HAP-1 (cell line): ENCODE measurements at places on chromosomes 3 and 15.

GRCh38 chr15:100623301-100623700, 20.9 kb downstream of the ASB7 start:
- DNase-seq: no peak

DNA sequence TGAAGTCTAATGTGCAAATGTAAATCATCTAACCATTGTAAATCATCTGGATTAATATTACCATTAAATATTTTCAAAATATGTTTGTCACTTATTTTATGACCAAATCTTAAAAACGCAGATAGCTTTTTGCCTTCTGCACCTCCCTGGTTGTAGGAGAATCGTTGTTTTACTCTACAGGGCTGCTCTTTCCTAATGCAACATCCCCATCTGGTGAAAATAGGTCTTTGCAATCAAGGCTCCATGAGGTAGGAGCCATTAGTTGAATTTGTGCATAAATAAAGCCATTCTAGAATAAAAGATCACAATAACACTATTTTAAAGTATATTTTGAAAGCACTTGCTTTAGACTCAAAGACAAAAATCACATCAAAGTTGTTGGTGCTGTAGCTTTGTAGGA, 535.6 kb upstream of the AGTR1 start:
- DNase-seq: no peak

DNA sequence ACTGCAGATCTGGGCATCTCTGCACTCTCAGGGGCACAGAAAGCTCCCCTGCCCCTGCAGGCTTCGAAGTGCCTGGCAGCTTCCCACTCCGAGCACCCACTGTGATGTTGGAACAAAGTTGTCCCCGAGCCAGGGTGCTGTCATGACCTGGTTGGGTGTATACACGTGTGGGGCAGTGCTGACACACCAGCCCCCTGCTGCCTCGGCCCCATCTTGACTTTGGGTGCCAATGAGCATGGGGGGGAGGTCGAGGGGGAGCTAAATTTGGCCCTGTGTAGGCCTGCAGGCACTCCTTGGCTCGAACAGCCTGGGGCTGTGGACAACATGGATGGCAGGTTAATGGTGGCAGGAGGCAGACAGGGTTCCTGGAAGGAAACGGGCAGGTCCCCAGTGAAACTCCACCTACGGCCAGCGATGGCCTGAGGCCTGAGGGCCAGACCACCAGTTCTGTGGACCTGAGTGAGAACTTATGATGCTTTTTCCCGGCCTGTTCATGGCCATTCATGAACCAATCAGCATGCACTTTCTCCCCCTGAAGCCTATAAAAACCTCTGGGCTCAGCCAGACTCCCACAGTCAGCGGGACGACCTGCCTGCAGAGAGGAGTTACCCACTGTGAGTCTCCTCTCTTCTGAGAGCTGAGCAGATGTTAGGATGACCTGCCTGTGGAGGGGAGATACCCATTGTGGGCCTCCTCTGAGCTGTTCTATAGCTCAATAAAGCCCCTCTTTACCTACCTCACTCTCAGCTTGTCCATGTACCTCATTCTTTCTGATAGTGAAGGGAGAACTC, 1029.1 kb upstream of the GBE1 start:
- DNase-seq: no peak

- no peak for DNase-seq
Measured at GRCh38 chr3:11407644-11408043, 135.4 kb downstream of the ATG7 start.

GRCh38 chr3:981156-981555, 111.7 kb upstream of the CNTN6 start:
- no peak for DNase-seq

- DNase-seq: no peak
Measured at GRCh38 chr15:42604894-42605744, 29.7 kb downstream of the STARD9 start.

DNA sequence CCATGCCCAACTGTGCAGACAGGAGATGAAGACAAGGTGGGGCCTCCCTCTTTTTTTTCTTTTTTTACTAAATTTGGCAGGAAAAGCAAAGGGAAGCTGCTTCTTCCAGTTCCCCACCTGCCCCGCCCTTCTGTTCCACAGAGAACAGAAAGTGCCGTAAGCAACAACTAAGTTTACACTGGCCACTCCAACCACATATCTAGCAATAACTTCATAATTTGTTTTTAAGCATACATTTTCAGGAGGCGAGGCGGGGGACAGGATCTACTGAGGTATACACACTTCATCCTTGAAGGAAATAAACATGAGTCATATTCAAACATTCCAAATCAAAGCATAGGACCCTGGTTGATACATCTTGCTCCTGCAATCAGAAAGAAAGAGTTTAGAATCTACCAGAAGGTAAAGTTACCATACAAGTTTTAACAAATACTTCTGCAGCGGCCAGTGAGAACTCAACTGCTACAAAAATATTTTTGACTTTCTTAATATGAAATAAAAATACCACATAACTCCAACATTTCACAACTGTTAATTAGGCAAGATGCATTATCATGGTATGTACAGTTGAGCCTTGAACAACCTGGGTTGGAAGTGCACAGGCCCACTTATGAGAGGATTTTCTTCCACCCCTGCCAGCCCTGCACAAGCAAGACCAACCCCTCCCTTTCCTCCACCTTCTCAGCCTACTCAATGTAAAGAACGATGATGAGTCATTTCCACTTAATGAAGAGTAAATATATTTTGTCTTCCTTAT, 50.7 kb downstream of the FOXP1 start:
- DNase-seq: no peak

DNA sequence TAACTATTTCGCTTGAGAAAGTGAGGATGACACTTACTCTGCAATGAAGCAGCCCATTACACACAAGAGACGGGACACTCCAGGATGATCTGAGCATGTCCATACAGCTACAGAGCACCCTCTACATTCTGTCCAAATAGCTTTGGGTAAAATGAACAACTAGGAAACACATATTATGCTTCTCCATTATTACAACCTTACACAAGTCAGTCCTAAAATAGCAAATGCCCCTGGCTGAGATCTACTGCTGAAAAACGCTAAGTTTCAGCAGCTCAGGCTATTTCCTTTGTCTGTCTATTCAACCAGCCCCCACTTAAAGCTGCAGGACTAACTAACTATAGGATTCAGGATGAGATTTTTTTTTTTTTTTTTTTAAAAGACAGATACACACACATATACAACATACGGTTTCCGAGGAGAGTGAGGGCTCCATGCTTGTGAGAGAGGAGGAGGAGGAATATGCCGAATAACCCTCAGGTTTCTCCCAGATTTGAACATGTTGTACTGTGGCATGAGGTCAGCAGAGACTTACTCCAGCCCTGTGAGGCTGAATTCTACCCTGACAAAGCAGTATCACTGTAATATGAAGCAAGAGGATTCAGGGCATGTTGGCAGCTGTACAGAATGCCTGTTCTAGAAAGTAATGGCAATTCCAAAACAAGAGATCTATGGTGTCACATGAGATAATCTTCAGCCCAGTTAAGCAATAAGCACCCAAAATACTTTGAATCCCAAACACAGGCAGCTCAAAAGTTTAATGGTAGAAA, 117.3 kb upstream of the PLXND1 start:
- DNase-seq: no peak

GRCh38 chr15:40743485-40743901, 11.6 kb downstream of the RMDN3 start:
- DNase-seq: no peak

DNA sequence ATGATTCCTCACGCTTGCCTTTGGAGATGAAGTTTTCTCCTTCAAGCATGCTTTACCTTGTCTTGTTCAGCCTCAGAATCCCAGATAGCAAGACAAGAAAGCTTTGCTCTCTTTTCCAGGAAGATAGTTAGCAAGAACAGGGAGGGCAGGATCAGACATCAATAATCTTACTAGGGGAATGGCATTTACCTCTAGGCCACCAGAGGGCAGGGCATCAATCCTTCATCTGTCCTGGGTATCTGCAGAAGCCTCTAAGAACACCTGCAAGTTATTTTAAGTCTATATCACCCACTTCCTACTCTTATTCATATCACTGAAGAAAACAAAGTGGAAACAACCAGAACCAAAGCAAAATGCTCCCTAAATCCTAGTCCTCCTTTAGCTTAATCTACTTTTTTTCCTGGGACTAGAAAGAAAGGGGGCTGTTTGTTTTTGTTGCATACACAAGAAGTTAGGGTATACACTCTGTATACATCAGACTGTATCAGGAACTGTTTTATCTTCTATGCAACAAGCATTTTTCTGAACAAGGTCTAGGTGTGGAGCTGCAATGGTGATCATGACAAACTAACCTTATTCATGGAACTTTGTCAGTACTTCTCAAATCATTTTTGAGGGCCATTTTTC, 862.5 kb downstream of the CADM2 start:
- peak; percentile 49 for DNase-seq

DNA sequence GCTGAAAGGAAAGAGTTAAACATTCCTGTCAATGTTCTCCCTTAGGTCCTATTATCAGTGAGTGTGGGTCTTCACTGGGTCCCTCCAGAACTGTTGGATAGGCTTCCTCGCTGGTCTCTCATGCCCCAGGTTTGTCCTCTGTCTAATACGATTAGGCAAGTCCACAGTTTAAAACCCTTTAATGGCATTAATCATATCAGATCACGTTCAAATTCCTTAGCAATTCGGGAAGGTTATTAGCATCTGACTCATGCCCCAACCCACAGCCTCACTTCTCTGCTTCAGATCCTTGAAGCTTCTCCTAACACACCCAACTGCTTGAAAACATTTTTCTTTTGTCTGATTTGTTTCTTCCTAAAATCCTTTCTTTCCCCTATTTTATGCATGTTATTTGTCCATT, 224.3 kb upstream of the ATP10A start:
- DNase-seq: no peak

DNA sequence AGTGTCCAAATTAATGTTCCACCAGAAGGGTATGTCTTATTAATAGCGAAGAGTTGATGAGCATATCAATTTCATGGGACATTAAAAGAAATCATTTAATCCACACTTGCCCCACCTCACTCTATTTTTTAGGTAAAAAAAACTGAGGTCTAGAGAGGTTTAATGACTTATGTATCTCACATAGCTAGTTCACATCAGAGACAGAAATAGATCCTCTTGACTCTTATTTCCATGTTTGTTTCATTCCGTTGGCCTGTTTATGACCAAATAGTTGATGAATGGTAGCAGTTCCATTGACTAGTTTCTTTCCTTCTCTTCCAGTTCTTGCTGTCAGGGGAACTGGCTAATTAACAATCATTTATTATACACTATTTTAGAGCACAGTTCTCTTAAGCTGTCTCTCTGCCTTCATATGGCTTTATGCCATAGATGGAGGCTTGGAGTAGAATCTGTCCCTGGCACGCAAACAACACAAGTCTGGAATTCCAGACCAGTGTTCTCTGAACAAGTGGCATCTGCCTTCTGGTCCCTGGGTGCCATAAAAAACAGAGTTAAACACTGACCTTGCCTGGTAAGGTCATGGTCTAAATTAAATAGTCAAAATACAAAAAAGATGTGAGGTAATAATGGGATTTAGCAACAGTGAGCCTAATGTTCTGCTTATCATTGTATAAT, 220.0 kb upstream of the CGNL1 start:
- no peak for DNase-seq

GRCh38 chr3:81468391-81468790, 293.1 kb downstream of the GBE1 start:
- DNase-seq: no peak

DNA sequence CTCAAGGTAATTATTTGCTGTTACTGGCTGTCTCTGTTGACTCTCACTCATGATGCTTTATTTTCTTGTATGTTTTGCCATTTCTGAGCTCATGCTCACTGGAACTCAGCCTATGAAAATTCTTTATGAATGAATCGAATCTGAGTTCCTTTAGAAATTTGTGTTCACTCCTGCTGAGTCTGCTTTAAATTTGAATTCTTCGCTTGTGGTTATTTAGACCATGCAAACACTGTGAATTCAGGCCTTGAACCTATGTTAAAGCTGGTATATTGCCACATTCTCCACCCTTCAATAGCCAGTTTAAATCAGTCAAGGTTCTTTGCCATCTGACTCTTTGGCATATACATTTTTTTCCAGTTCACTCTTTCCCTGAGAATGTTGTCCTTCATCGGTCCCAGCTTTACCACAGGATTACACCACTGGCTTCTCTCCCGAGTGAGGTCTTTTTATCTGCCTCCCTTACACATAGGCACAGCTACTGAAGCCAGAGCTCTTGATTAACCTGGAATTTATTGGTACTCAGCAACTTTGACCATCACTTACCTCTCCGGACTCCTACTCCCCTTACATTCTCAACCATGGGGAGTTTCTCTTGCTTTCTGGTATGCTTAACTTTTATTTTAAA, 400.6 kb downstream of the VPS13C start:
- no peak for DNase-seq

DNA sequence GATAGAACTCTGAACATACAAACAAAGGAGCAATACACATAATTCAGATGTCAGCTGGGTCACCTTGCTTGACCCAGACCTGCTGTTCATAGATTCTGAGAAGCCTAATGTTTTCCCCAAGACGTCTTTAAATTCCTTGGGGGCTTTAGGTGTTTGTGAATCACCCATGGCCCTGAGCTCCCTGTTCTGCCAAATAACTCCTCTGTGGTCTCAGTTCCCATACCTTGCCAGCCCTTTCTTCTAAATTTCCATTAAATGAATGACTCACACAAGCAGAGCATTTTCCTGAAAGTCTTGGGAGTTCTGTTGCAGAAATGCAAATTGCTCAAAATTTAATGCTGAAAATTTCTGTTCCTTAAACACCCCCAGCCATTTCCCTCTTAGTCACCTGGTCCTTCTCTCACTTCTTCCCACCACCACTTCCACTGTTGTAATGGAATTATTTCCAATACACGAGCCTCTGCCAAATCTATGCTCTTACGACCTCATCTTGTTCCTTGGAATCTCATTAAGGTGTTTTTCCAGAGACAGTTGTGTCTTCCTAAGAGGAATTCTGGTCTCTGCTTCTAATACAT, 33.4 kb upstream of the PSMD6 start:
- no peak for DNase-seq

GRCh38 chr3:144843099-144843498, 871.5 kb downstream of the DIPK2A start:
- no peak for DNase-seq

- no peak for DNase-seq
Measured at GRCh38 chr3:13265507-13265906, 154.6 kb downstream of the NUP210 start.

GRCh38 chr3:197417441-197417840, 119.0 kb upstream of the DLG1 start:
- no peak for DNase-seq

- DNase-seq: no peak
Measured at GRCh38 chr15:85839643-85840042, 44.9 kb upstream of the KLHL25 start.

- DNase-seq: no peak
Measured at GRCh38 chr3:51687431-51688205, 16.6 kb downstream of the TEX264 start.
